Femur (tissue), 1 donor: ENCODE measurements at places on chromosomes 12 and 14.

GRCh38 chr14:94161058-94161457, 13.1 kb upstream of the PPP4R4 start:
- no peak for DNase-seq

DNA sequence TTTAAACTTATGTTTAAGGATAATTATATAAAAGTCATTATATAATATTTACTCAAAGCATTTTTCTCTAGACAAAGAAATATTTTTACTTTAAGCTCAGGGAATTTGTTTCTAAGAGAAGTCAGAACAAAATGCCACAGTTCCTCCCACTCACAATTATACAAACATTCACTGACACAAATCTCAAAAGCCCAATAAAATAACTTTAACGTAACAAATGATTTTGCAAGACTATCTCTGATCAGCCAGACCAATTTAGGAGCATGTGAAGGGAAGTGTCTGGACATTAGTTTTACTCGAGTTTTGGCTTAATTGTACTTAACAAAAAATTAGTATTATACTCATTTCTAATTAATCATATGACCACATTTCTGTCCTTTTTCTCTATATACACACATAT, 41.2 kb downstream of the COCH start:
- no peak for DNase-seq

DNA sequence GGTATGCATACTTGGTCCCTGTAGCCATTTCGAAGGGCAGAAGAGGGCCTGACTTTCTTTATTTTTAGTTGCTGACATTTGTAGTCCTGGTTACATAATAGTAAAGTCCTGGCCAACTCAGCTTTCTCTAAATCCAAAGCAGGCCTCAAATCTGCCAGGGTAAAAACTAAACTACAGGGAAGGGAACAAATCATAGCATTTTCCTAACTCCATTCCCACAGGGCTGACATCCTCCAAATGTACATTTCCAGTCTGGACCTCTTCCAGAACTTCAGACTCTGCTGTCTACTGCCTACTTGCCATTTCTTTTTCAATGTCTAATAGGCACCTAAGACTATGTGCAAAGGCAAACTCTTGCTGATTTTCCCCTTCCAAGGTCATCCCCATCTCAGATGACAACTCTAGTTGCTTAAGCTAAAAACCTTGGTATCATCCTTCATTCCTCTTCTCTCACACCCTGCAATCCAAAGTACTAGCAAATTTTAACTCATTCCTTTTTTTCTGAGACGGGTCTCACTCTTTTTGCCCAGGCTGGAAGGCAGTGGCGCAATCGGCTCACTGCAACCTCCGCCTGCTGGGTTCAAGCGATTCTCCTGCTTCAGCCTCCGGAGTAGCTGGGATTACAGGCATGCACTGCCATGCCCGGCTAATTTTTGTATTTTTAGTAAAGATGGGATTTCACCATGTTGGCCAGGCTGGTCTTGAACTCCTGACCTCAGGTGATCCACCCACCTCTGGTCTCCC, 2.0 kb downstream of the DDIT3 start:
- DNase-seq: no peak

DNA sequence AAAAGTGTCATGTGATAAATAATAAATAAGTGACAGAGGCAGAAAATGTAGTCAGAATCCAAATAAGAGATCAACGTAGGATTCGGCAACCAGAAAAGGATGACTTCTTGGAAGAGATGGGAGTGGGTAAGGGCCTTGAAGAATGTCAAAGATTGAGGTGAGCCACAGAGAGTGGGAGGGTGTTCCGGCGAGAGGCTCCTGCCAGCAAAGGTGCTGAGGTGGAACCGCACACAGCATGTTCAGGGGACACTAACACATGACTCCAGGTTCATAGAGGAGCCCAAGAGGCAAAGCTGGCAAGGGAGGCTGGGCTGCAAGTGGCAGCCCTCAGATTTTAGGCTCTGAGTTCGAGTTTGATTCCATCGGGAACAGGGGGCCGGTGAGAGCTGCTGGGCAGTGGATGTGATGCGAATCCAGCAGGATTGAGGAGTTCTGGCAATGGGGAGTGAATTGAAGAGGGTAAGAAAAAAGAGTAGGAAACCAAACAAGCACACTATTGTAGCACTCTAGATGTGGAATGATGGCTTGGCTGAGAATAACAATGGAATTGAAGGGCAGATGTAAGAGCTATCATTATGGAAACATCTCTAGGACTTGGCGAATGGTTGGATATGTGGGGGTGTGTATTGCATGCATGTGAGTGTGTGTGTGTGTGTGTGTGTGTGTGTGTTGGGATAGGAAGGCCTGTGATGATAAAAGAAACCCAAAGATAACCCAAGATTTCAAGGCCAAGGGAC, 36.5 kb downstream of the LRRC74A start:
- DNase-seq: no peak

DNA sequence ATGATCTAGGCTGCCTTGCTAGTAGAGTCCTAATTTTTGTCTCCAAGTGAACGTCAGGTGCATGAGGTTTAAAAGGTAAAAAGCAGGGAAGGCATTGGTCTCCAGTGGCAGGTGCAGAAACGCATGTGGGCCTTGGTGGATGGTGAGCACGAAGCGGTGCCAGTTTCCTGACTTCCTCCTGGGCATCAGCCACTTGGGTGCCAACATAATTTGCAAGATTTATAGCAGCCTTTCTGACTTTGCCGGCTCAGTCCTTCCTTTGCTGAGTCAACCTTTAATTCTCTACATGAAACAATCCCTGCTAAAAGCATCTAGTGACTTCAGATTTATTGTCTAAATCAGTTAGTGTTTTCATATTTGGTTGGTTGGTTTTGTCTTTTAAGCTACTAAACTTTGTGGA, 355.7 kb upstream of the TMEM132C start:
- no peak for DNase-seq

DNA sequence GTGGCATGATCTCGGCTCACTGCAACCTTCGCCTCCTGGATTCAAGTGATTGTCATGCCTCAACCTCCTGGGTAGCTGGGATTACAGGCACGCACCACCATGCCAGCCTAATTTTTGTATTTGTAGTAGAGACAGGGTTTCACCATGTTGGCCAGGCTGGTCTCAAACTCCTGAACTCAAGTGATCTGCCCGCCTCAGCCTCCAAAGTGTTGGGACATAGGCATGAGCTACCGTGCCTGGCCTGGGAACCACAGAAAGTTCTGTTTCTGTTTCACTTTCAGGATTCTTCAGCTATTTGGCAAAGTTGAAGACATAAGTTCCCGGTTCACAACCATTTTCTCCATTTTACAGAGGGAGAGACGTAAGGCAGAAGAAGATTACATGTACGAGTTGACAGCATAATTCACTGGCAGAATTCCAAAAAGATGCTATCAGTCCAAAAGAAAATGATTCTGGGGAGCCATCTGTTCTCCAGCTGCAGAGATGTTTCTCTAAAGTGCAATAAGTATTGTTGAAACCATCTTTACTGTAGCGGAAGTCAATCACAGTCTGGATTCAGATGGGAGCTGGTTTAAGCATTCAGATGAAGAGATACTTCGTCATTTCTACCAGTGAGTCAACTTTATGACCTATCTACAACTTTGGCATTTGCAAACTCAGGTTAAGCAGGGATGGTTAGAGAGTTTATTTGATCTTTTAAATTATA, 8.1 kb upstream of the RNF34 start:
- DNase-seq: no peak

GRCh38 chr14:71137536-71138447, 230.5 kb downstream of the PCNX1 start:
- DNase-seq: no peak

GRCh38 chr12:76032043-76032981, 736 bp upstream of the PHLDA1 start:
- DNase-seq: peak; percentile 78

- no peak for DNase-seq
These were observed 13.1 kb downstream of the GPR68 start for GRCh38 chr14:91231446-91231845.
